ENCODE measurements at places on chromosomes 7 and 10.

GRCh38 chr10:28127881-28128280 lies 129.0 kb upstream of the ODAD2 start:
- no peak for DNase-seq

DNA sequence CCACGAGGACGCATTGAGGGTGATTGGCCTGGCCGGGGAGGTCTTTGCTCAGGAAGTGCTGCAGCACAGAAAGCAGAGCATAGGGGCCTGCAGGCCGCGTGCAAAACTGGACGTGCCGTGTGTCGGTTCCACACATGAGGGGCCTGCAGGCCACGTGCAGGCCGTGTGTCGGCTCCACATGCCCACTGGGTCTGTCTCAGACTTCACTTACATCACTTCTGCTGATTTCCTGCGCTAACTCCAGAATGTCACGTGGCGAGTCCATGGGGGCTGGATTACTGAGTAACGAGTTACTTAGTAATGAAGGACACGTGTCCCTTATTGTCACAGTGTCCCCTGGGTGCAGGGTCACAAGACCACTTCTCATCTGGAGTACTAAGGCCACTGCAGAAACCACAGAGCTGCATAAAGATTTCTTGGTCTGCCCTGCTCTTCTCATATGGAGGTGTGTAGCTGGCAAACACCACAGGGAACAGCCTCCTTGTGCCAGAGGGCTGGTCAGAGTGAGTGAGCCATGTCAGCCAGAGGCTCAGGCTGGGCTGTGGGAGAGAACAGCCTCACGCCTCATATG lies 60.8 kb downstream of the GDI2 start:
- DNase-seq = no peak

- no peak for DNase-seq
Measured at GRCh38 chr7:130650611-130651120, 17.9 kb downstream of the COPG2 start.

DNA sequence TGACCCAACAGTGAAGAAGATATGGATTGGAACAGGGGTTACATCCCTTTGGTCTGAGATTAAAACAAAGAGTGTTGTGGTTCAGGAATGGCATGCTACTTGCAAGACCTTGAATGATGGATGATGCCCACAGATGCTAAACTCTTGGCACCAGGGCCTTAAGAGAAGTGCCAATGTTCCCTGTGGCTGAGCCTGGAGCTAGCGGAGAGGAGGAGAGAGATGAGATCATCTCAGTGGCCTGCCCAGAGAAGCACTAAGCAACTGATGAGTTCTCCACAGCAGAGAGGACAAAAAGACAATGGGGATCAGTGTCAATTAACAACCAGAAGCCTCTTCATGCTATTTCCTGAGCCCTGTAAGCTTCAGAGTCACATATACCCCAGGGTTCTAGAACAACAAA lies 97.8 kb downstream of the ELAPOR2 start:
- DNase-seq = no peak

- no peak for DNase-seq
Measured at GRCh38 chr7:148727501-148728278, 29.0 kb downstream of the CUL1 start.
